ENCODE measurements at places on chromosomes 5 and 9.

DNA sequence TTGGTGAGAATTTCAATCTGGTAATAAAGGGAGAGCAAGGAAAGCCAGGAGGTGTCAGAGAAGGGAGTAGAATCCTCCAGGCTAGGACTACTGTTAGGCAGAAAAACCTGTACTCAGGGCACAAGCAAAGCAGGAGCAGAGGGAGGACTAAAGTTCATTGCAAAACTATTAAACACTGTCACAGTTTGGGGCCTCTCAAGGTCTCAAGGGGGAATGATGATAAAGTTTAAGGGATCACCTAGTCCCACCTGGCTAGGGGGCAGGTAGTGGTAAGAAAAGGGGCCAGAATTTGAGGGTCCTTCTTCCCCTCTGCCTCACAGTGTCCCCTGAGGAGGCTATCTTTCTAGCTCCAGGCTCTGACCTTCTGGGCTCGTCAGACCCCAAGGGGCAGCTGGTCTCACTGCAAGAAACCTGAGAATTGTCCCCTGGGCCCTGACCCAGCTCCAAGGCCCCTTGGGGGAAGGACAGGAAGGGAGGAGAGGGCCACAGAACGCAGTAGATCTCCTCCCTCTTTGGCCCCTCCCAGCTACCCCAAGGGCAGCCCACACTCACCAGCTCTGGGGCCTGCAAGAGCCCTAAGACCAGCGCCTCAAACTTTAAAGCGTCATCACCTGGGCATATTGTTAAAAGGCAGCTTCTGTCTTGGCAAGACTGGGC is 974 bp downstream of the CCDC69 start:
- DNase-seq: peak; percentile 82

DNA sequence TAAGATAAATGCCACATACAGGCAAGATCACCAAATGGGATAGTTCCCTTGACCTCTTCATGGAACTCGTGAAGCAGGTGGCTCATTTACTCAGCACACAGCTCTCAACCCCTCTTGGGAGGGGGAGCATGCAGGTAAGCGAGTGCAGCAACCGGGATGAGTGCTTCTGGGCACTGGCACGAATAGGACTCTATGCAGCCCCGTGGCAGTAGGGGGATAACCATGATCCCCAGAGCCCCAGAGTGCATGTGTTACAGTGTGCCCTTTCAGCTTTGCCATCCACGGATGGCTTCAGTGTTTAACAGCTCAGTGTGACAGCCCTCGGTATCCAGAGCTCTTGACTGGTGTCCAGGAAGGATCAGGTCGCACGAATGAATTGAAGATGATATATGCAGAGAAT is 1187.1 kb downstream of the CDH9 start:
- DNase-seq: no peak

DNA sequence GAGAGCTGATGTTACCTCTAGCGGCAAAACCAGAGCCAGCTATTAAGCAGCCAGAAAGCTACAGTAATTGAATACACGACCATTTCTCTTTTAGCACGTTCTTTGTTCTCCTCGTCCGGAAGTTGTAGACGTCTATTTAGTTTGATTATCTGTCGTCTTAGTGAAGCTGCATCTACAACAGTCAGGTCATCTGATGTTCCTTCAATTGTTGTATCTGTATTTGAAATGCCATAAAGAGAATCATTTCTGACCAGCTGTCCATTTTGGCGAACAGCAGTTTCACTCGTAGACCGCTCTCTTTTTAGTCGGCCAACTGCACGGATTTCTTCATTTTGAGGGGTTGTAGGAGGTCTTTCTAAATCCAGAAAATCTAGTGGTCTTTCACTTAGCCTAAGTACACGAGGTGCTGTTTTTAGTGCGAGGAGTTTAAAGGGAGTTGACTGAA is 12.6 kb downstream of the PDE6A start:
- DNase-seq: no peak

DNA sequence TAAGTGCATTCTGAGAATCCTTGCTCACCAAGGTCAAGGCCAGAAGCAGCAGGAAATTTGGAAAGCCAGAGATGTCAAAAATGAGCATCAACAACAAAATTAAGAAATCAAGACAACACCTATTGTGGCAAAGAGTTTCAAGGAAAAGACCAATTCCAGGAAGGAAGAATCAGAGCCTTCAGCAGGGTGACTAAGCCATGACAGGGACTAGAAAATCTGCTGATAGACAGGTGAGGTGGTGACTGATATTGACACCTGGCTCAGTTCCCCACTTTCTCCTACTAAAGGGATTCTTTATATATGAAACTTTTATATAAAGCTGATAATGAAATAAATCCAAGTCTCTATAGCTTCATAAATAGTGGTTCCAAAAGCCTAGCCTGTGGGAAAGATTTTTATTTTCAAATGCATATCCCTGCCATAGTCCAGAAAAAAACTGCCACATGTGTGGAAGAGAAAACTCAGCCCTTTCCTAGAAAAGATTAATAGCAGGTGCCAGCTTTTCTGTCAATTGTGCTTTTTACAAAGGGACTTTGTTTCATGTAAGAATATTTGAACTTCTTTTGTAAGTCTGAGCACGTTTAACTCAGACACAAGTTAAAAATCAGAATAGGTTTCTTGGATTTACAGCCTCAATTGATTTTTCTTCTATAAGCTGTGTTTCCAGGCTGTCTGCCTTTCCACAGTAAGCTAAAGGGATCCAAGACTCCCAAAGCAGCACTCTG is 81.1 kb upstream of the GRAMD2B start:
- no peak for DNase-seq
